ENCODE measurements at places on chromosomes 6 and 20. TPM values are rescaled to one million over a fixed set of nuclear protein-coding genes. Genes with fewer than 3 reads are reported as not detected.

The FAM162B gene
- 9.9 TPM for polyA plus RNA-seq

The HBS1L gene
- polyA plus RNA-seq = 76.3 TPM

The PGBD1 gene
- 3.1 TPM for polyA plus RNA-seq

The MEP1A gene
- polyA plus RNA-seq = not detected

The GSTA3 gene
- polyA plus RNA-seq = not detected

The PDE10A gene
- polyA plus RNA-seq = 0.40 TPM
